ENCODE measurements at places on chromosomes 5 and 9. TPM values are rescaled to one million over a fixed set of nuclear protein-coding genes. Genes with fewer than 3 reads are reported as not detected.

The CDO1 gene
- total RNA-seq, result 349 TPM

The PRRT1B gene
- not detected for total RNA-seq

The PIP5K1B gene
- 1.0 TPM for total RNA-seq

The INSL6 gene
- not detected for total RNA-seq

The C9orf78 gene
- total RNA-seq, result 45.9 TPM

All from subcutaneous adipose tissue (tissue), 4 donors.